Renal cortical epithelial cell (primary cell): ENCODE measurements at places on chromosomes 1 and 21. TPM values are rescaled to one million over a fixed set of nuclear protein-coding genes. Genes with fewer than 3 reads are reported as not detected.

The DNALI1 gene
- 3.0 and 11.0 TPM in 2 replicates for total RNA-seq

DNA sequence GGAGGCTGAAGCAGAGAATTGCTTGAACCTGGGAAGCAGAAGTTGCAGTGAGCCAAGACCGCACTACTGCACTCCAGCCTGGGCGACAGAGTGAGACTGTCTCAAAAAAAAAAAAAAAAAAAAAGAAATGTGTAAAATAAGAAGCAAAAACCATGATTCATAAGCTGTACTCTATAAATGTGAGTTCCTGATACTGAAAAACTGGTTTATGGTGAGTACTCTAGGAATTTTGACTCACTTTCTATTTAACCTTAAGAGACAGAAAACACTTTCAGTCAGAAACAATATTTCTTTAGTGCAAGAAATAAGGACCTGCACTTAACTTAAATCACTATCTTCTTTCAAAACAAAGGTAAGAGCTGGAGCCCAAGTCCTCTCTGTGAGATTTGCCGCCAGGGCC, 19.9 kb upstream of the POU2F1 start:
- DNase-seq, result no peak

DNA sequence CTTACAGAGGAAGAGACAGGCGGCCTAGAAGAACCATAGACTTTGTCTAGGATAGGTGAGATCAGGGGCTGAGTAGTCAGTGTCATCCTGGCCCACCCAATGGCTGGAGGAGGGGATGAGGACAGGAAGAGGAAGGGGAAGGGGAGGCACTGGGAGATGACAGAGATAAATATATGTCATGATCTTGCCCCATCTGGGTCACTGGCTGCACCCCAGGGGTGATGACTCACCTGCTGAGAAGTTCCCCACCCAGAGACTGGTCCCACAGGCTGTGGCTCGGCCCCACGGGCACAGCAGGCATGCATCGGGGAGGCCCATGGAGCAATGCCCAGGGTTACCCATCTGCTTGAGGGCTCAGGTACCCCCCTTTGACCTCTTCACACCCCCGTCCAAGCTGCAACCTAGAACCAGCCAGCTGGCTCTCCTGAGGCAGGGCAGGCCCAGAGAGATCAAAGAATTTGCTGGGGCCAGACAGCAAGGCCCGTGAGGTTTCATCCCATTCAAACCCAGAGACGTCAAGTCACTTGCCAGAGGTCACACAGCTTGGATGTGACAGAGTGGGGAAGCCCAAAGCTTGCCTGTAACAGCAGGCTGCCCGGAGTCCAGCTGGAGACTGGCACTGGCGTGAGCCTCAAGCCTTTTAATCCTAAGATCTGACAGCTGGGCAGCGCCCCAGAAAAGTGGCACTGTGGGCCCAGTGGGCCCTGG, 34.7 kb upstream of the CASZ1 start:
- peak; percentile 6 for DNase-seq

DNA sequence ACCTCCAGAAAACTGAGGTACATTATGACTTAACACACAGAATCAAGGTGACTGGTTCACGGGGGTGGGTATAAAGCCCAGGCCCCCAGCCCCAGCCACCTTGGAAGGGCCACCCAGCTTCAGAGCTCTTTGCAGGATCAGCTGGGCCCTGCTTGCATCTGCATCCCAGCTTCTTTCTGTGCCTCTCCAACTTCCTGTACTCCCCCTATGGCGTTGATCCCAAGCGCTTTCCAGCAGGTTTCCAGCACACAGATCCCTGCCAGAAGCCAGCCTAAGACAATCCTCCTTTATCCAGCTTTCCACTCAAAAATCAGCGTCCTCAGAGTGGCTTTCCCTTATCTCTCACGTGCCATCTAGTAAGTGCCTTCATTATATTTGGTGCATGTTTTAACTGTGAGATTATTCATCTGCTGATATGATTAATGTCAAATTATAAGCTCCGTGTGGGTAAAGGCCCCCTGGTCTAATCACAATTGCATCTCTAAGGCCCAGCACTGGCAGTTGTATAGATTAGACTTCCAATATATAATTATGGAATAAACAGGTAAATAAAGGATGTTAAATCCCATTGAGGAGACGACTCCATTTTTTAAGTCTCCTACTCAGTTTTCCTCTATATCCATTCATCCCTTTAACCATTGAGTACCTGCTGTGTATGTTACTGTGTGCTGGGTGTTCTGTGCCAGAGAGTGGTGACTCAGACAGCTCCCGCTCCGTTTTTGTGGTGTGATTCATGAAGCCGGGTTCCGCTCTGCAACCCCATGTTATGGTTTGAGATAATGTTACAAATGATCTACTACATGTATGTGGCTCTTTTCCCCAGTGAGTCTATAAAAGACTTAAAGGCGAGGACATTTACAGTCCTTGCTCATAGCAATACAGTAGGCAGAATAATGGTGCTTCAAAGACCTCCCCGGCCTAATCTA, 387.6 kb downstream of the PCP4 start:
- DNase-seq, result no peak

DNA sequence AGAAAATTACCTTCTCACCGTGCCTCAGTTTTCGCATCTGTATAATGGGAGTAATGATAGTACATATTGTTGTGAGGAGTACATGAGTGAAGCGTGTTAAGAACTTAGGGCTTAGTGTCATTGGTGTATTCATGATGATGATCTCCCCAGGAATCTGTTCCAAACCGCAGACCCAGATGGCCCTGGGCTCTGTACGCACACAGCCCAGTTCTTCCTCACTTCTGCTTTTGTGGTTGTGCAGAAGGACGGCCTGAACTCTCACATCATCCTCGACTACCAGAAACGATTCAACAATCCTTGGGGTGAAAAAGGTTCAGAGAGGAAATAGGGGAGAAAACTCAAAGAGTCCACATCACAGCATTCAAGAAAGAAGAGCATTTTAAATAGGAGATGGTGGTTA, 323.0 kb downstream of the CAMTA1 start:
- DNase-seq, result no peak

DNA sequence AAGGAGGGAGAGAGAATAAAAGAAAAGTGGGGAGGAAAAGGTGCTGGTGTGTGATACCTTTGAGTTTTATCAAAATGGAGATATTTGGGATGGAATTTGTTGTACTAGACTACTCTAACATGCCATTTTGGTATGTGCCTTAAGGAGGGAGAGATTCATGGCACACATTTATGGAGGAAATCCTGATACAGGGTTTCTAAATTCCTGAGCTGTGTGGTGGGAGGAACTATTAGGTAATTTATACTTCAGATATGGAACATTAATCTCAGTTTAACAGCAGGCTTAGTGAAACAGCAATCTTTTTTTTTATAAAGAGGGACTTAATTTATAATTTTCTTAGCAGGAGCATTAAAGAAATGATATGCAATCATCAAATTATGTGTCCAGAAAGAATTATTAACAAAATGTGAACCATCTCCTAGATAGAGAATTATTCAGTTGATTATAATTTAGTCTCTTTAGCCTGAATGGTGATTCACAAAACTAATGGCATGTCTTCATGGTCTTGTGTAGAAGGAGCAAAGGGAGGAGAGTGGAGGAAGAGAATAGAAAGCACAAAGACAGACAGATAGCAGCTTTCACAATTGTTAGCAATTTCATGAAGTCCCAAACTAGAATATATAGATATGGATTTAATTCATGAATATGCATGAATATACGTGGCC, 301.6 kb downstream of the HLX start:
- peak; percentile 39 for DNase-seq

The GIPC2 gene
- total RNA-seq, result 1.1 and 4.9 TPM in 2 replicates
